ENCODE measurements at places on chromosomes 6 and 20. TPM values are rescaled to one million over a fixed set of nuclear protein-coding genes. Genes with fewer than 3 reads are reported as not detected.

Gene GSTA2
- polyA plus RNA-seq = not detected

Gene RAET1L
- 75.3 TPM for polyA plus RNA-seq

Gene RAET1G
- 8.9 TPM for polyA plus RNA-seq

Gene EPPIN
- not detected for polyA plus RNA-seq

Gene CALHM6
- polyA plus RNA-seq = 3.4 TPM

Gene MYCT1
- 1.5 TPM for polyA plus RNA-seq

Gene SAMD10
- polyA plus RNA-seq = 13.1 TPM

Gene PXDC1
- 10.0 TPM for polyA plus RNA-seq

Gene CCN6
- polyA plus RNA-seq = 0.02 TPM

Gene KHDC1L
- polyA plus RNA-seq = not detected

Gene TUBB2B
- 8.4 TPM for polyA plus RNA-seq

Gene HLA-DQB2
- 11.9 TPM for polyA plus RNA-seq

Gene TOX2
- 6.9 TPM for polyA plus RNA-seq

Gene HCRTR2
- polyA plus RNA-seq = not detected

Gene CCM2L
- 1.8 TPM for polyA plus RNA-seq

Gene C20orf202
- polyA plus RNA-seq = 0.33 TPM

Gene BPIFB3
- polyA plus RNA-seq = not detected
